ENCODE measurements at places on chromosomes 6 and 20.

DNA sequence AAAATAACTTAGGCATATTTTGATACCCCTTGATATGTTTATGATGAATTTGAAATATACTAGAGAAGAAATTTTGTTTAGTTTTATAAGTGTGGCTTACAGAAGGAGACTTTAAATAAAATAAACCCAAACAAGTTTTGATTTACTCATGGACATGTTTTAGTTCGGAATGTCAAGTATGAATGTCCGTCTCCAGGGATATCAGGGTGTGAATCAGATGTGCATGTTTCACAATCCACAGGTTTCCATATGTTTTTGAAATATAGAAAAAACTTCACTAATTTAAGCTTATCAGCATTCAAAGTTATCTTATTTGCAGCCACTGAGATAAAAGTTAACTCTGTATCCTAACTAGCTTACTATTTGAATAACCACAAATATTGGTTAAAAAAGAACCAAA is 51.5 kb downstream of the PLCB1 start:
- DNase-seq, result no peak
- no peaks in the 10 kb centered on the region for H3K27me3 ChIP-seq
- H3K27ac ChIP-seq, result no peak overlapping the region
- H3K36me3 ChIP-seq, result no peaks in the 10 kb centered on the region

GRCh38 chr6:73514746-73515110 is 6.1 kb downstream of the EEF1A1 start:
- DNase-seq, result no peak
- peaks cover 29% of the 10 kb centered on the region for H3K4me1 ChIP-seq
- H3K27ac ChIP-seq, result peak overlapping the region; percentile 92
- H3K27me3 ChIP-seq, result peaks cover 4% of the 10 kb centered on the region

DNA sequence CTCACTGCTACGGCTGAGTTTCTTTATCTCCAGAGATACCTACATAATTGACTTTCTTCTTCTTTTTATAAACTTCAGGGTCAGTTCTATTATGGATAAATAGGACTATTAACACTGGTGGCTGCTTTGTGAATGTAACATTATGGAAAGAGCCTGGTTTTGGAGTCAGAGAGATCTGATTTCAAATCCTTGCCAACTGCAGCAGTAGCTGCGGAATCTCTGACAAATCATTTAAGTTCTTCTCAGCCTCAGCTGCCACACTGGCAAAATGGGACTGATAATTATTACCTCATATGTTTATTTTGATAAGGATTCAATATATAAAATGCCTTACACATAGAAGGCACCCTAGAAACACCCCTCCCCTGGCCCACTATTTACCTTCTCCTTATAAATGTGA is 160.5 kb downstream of the BACH2 start:
- H3K27me3 ChIP-seq, result no peaks in the 10 kb centered on the region
- no peak for DNase-seq
- H3K4me1 ChIP-seq, result peaks cover 32% of the 10 kb centered on the region
- H3K4me3 ChIP-seq, result no peak overlapping the region
- H3K27ac ChIP-seq, result no peak overlapping the region

DNA sequence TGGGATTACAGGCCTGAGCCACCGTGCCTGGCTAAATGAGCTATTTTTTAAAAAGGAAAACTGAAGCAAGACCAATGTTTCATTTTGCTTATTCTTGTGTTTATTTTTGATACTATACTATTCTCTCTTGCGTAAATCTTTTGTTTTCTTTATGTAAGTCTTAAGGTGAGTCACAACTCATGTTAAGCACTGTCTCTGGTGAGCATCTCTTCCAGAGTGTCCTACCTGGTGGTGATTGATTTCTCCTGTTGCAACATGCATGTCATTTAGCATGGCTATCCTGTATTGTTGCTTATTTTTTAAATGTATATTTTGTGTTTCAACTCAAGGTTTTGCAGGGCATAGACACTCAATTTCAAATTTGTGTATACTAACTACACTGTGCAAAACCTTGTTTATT is 336.0 kb downstream of the RFPL4B start:
- H3K4me3 ChIP-seq, result no peak overlapping the region
- no peaks in the 10 kb centered on the region for H3K4me1 ChIP-seq
- no peak overlapping the region for H3K27ac ChIP-seq
- H3K36me3 ChIP-seq, result no peaks in the 10 kb centered on the region
- no peak for DNase-seq

DNA sequence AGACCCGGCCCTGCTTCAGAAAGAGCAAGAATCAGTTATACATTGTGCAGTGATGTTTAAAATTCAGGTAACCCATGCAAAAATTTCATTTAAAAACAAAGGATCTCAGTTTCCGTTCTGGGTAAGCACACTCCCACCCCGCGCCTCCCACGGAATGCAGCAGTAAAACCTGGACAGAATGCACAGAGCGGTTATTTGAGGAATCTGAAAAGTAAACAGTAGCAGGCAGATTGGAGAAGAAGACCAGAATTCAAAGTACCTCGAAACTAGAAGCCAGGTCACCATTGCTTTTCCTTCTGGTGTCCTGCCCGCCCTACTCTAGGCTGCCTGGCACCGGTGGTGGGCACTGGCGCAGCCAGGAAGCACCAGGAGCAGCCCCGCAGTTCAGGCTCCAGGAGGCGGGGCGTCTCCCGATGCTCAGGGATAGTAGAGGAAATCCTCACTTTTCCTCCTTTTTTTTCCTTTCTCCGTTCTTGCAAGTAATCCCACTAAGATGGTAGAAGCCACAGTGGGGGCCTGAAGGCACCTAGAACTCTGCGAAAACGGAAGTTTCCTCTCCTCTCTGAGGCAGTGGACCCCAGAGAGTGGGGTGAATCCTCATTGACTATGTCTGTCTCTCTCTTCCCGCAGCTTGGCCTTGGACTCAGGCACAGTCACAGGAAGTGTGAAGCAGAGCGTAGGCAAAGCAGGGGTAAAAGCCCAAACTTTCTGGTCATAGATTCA is 28.3 kb downstream of the METTL24 start:
- no peaks in the 10 kb centered on the region for H3K36me3 ChIP-seq
- H3K27me3 ChIP-seq, result no peaks in the 10 kb centered on the region
- DNase-seq, result no peak
- peaks cover 77% of the 10 kb centered on the region for H3K4me1 ChIP-seq

DNA sequence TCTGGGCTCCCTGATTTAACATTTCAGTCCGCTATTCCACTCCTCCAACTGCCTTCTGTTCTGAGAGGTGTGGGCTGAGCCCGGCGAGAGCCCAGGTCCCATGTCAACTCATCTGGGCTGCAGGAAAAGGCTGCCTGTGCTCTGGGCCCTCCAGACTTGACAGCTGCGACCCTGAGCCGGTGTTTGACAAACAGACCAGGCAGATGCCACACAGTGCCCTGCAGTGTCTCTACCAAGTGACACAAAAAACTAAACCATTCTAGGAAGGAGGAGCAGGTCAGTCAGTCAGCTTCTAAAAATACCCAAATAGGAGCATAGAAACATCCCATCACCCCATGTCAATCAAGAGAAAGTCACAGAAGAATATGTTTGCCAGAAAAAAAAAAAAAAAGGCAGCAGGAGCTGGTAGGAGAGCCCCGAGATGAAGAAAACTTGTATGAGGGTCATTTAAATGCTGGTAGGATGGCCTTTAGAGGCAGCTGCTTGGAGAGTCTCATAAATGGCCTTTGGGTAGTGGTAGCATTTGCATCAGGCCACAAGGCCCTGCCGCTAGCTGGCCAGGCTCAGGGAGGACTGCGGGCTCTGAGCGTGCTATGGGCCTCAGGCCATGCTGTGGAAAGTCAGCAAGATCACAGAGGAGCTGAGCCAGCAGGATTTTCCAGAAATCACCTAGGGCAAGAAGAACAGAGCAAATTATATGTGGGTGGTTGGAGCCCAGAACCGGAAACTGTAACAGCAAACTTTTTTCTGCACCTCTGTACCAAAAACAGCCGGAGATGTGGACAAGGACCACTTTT is 36.6 kb upstream of the GFOD1 start:
- no peak for DNase-seq
- H3K36me3 ChIP-seq, result no peaks in the 10 kb centered on the region
- no peaks in the 10 kb centered on the region for H3K27me3 ChIP-seq
- peak overlapping the region; percentile 47 for H3K4me3 ChIP-seq
- H3K4me1 ChIP-seq, result peaks cover 16% of the 10 kb centered on the region

- no peak overlapping the region for H3K4me3 ChIP-seq
- no peaks in the 10 kb centered on the region for H3K36me3 ChIP-seq
- no peaks in the 10 kb centered on the region for H3K4me1 ChIP-seq
- DNase-seq, result no peak
- H3K27ac ChIP-seq, result no peak overlapping the region
Measured at GRCh38 chr6:122222761-122223160, 176.7 kb upstream of the HSF2 start.

DNA sequence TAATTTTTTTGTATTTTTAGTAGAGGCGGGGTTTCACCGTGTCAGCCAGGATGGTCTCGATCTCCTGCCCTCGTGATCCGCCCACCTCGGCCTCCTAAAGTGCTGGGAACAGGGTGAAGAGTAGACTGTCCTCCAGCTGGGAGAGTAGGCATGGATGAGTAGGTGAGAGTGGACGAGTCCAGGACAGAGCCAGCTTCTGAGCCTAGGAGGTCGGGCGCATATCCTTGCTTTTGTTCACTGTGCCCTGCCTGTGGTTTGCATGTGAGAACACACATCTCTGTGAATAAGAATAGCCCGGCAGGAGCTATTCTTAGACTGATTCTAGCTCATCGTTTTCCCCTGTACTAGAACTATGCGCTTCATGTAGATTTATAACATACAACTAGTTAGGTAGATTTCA is 78.3 kb downstream of the RPP40 start:
- no peaks in the 10 kb centered on the region for H3K27me3 ChIP-seq
- no peak overlapping the region for H3K4me3 ChIP-seq

GRCh38 chr6:118485601-118486550 is 62.2 kb upstream of the PLN start:
- H3K27me3 ChIP-seq, result no peaks in the 10 kb centered on the region
- no peaks in the 10 kb centered on the region for H3K4me1 ChIP-seq
- H3K4me3 ChIP-seq, result no peak overlapping the region
- no peak for DNase-seq

DNA sequence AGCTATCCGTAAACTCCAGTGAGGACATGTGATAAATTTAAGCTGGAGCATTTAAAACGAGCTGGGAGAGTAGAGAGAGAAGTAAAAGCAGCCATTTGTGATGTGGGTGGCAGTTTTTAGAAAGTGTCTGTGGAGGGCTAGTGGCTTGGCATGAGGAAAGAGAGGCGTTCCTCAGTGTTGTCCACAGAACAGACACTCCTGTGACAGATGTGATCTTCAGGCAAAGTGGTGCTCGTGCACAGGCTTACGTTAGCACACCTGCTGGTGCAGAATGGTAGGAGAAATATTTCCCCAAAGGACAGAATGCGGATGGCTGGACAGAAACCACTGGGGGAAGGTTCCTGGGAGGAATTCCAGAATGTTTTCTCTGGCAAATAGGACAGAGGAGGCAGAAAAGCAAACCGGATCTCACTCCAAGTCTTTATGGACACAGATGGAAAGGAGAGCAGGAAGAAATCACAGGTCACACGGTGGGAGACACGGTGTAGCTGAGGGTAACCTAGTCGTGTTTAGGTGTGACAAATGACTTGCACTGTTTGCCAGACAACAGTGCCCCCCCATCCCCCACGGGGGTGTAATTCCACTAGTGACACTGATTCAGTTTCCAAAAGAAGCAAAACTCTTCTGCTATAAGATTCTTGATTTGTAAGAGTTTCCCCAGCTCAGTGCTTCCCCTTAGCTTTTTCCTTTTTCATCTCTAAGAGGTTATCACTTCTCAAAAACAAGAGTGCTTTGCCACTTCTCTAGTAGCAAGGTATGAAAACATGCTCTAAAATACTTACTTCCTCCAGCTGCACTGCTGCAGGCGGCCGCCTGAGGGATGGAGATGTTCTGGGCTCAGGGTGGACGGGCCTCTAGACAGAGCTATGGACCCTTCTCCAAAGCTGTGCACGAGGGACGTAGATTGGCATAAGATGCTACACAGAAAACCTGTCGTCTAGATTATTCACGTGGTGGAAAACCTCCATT is 293.2 kb downstream of the QKI start:
- H3K36me3 ChIP-seq, result no peaks in the 10 kb centered on the region
- H3K27me3 ChIP-seq, result peaks cover 2% of the 10 kb centered on the region
- H3K4me3 ChIP-seq, result no peak overlapping the region
- H3K4me1 ChIP-seq, result peaks cover 12% of the 10 kb centered on the region
- no peak for DNase-seq
- no peak overlapping the region for H3K27ac ChIP-seq

DNA sequence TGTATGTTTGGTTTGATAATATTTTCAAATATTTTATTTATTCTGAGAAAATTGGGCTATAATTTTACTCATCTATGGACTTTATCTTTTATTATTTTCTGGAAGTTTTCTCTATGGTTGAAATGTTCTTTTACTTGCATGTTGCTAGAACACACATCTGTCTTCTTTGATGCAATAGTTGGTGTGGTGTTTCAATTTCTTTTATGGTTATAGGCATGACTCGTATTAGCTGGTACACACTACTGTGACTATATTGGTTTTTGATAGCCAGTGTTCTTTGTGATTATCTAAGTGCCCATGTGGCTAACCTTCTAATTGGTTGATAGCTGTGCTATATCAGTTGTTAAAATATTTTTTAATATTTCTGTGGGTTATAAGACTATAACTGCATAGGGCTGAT is 1343.3 kb upstream of the GJE1 start:
- no peak for DNase-seq
- H3K27me3 ChIP-seq, result no peaks in the 10 kb centered on the region
- no peak overlapping the region for H3K4me3 ChIP-seq
- no peak overlapping the region for H3K27ac ChIP-seq
- peaks cover 2% of the 10 kb centered on the region for H3K4me1 ChIP-seq
- H3K36me3 ChIP-seq, result no peaks in the 10 kb centered on the region

DNA sequence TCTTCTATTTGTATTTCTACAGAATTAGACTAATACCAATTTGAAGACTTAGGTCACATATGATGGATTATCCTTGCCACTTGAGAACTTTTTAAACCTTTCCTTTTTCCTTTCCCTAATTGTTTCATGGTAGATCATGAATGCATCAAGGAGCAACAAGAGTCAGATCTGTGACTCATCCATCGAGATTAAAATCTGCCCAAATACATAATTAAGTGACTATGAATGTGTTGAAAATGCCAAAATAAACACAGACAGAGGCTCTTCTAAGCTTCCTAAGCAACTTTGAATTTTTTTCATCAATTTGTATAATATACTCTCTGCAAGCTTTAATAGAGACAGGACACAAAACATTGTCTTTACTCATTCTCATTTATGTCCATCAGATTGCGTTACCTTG is 23.5 kb upstream of the HTR1E start:
- H3K27ac ChIP-seq, result no peak overlapping the region
- H3K27me3 ChIP-seq, result no peaks in the 10 kb centered on the region
- no peaks in the 10 kb centered on the region for H3K36me3 ChIP-seq
- no peak for DNase-seq
- no peaks in the 10 kb centered on the region for H3K4me1 ChIP-seq

DNA sequence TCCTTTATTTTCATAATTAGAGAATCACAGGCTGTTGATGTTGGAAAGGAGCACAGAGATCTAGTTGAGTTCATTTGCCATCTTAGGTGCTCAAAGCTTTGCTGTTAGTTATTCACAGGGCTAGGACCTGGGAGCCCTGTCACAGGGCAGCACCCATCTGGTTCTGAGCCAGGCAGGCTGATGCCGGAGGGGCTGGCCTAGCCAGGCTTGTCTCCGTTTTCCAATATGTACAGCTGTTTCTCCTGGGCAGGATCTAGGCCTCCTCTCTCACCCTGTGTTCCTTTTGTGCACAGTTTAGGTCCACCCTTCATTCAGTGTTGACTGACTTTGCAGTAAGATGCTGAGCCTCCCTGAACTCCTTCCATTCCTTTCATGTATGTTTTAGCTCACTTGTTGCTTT is 33.4 kb downstream of the LRRC1 start:
- no peak overlapping the region for H3K27ac ChIP-seq
- no peak for DNase-seq
- no peak overlapping the region for H3K4me3 ChIP-seq
- H3K4me1 ChIP-seq, result peaks cover 21% of the 10 kb centered on the region
- no peaks in the 10 kb centered on the region for H3K27me3 ChIP-seq
